Sigmoid colon (tissue), 7 donors: ENCODE measurements at places on chromosomes 12 and 14.

- no peaks in the 10 kb centered on the region for H3K27me3 ChIP-seq
- H3K36me3 ChIP-seq: no peaks in the 10 kb centered on the region
Measured at GRCh38 chr12:27901959-27902358, 70.6 kb downstream of the PTHLH start.

DNA sequence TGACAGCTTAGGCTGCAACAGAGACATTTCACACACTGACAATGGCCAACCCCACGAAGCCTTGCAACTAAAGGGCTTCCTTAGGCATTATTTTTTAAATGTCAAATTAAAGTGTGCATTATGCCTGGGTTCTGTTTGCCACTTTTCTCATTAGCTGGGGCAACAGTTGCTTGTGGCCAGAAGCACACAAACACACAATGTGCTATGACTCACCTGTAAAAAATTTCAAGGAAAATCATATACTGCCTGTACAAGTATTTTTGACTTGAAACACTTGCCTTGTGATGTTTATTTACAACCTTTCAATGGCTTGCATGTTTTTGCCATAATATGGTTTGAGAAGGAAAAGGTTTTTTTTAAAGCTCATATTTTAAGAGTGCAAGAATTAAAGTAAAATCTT lies 1.9 kb downstream of the NTN4 start:
- H3K4me3 ChIP-seq: no peak overlapping the region
- no peak overlapping the region for H3K27ac ChIP-seq
- no peaks in the 10 kb centered on the region for H3K27me3 ChIP-seq
- H3K4me1 ChIP-seq: peaks cover 17% of the 10 kb centered on the region
- DNase-seq: no peak

DNA sequence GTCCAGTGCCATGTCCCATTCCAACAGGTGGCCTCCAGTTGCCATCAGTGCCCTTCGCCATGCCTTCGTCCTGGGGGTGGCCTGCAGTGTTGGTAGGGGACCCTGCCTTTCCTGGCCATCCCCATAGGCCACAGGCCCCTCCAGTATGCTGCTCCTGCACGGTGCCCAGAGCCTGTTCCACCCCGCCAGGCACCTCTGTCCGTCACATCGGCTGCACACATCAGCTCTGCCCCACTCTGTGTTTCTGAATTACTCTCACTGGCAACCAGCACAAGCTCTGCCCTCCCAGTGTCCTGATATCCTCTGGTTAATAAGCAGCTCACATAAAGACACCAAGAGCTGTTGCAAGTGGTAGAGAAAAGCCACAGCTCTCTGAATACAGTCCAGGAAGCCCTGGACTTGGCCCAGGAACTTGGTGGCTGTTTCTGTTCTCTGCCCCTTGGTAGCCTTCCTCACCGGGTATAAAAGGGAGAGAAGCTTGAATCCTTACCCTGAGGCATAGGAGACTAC lies 31.3 kb upstream of the ATP2A2 start:
- H3K4me3 ChIP-seq: no peak overlapping the region
- H3K27ac ChIP-seq: peak overlapping the region; percentile 43
- peaks cover 36% of the 10 kb centered on the region for H3K4me1 ChIP-seq
- DNase-seq: no peak

DNA sequence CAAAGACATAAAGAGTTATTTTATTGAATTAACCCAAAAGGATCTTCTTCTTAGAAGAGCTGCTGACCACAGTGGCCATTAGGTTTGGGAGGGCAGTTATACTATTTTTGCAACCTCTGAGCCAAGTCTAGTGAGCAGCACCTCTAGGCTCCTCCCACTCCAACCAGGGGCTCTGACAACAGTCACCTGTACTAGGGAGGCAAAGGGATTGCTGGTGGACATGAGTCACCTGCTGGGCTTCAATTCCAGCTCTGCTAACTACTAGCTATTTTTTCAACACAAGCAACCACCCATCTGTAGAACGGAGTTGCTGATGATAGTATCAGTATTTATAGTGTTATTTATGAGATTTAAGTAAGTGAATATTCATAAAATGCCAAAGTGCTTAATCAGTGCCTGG lies 166.0 kb downstream of the KLHL28 start:
- H3K36me3 ChIP-seq: no peaks in the 10 kb centered on the region
- no peaks in the 10 kb centered on the region for H3K27me3 ChIP-seq
- H3K4me1 ChIP-seq: no peaks in the 10 kb centered on the region
- no peak overlapping the region for H3K27ac ChIP-seq

GRCh38 chr12:52310622-52311284 lies 10.4 kb downstream of the KRT83 start:
- H3K36me3 ChIP-seq: no peaks in the 10 kb centered on the region
- no peak overlapping the region for H3K27ac ChIP-seq
- peaks cover 3% of the 10 kb centered on the region for H3K27me3 ChIP-seq
- DNase-seq: no peak

DNA sequence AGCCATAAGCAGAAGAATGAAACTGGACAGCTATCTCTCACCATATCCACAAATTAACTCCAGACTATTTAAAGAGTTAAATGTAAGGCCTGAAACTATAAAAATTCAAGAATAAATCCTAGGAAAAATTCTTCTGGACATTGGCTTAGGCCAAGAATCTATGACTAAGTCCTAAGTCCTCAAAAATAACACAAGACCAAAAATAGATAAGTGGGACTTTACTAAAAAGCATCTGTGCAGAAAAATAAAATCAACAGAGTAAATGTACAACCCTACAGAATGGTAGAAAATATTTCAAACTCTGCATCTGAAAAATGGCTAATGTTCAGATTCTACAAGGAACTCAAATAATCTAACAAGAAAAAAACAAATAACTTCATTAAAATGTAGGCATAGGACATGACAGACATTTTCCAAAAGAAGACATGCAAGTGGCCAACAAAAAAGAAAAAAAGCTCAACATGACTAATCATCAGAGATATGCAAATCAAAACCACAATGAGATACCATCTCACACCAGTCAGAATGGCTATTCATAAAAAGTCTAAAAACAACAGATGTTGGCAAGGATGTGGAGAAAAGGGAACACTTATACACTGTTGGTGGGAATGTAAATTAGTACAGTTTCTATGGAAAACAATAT lies 61.0 kb upstream of the PPFIA2 start:
- H3K36me3 ChIP-seq: no peaks in the 10 kb centered on the region
- H3K27ac ChIP-seq: no peak overlapping the region
- H3K27me3 ChIP-seq: no peaks in the 10 kb centered on the region
- no peaks in the 10 kb centered on the region for H3K4me1 ChIP-seq
- no peak overlapping the region for H3K4me3 ChIP-seq
- DNase-seq: no peak

- DNase-seq: no peak
- no peak overlapping the region for H3K4me3 ChIP-seq
- no peaks in the 10 kb centered on the region for H3K36me3 ChIP-seq
- no peaks in the 10 kb centered on the region for H3K4me1 ChIP-seq
Measured at GRCh38 chr14:61406675-61407074, 85.3 kb downstream of the PRKCH start.

DNA sequence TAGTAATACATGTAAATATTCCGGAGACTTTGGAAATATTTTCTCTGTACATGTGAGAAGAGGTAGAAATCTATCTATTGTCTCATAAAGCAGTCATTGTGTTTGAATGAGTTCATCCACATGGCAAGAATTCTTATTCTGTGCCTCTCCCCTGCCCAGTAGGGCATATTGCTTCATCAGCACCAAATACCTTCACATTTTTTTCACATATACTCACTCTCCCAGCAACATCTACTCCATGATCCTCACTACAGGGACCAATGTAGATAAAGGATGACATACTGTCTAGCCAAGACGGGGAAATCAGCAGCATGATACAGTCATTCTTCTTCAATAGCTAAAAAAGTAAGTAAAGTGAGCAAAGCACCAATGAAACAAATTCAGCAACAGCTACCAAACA lies 1.3 kb upstream of the TAS2R14 start:
- H3K4me3 ChIP-seq: no peak overlapping the region
- no peaks in the 10 kb centered on the region for H3K36me3 ChIP-seq
- no peaks in the 10 kb centered on the region for H3K27me3 ChIP-seq
- no peak for DNase-seq

- H3K27me3 ChIP-seq: no peaks in the 10 kb centered on the region
- H3K4me1 ChIP-seq: no peaks in the 10 kb centered on the region
- no peak overlapping the region for H3K4me3 ChIP-seq
- DNase-seq: no peak
- H3K27ac ChIP-seq: peak overlapping the region; percentile 100
Measured at GRCh38 chr12:55711786-55712553, 3.9 kb upstream of the BLOC1S1 start.

DNA sequence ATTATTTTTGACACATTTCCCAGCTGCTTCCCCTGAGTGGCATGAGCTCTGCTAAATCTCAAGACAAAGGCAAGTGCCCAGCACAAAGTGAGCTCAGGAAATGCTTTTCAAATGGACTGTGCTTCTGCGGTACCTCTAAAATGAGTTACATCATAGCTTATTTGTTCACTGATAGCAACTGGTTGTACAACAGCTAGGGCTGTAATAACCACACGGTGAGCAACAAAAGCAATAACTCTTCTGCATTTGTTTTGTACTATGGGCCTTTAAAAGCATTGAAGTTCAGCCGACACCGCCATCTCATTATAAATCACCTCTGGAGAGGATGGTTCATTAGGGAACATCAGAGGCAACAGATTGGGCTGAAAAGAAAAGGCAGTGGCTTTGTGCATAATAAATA lies 475.0 kb downstream of the GLT1D1 start:
- DNase-seq: no peak
- no peak overlapping the region for H3K4me3 ChIP-seq
- H3K27me3 ChIP-seq: no peaks in the 10 kb centered on the region
- H3K36me3 ChIP-seq: no peaks in the 10 kb centered on the region

- H3K27ac ChIP-seq: no peak overlapping the region
- no peak overlapping the region for H3K4me3 ChIP-seq
- no peaks in the 10 kb centered on the region for H3K27me3 ChIP-seq
- H3K36me3 ChIP-seq: peaks cover 6% of the 10 kb centered on the region
- no peak for DNase-seq
Measured at GRCh38 chr12:14387219-14387871, 21.9 kb downstream of the ATF7IP start.

DNA sequence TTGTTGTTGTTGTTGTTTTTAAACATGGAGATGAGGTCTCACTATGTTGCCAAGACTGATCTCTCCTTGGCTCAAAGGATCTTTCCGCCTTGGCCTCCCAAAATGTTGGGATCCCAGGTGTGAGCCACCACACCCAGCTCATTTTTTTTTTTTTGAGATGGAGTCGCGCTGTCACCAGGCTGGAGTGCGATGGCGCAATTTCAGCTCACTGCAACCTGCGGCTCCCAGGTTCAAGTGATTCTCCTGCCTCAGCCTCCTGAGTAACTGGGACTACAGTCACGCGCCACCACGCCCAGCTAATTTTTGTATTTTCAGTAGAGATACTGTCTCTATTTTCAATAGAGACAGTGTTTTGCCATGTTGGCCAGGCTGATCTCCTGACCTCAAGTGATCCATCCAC lies 4.9 kb upstream of the CLIP1 start:
- peak; percentile 28 for DNase-seq
- peaks cover 10% of the 10 kb centered on the region for H3K4me1 ChIP-seq
- no peak overlapping the region for H3K27ac ChIP-seq

GRCh38 chr12:129938089-129938488 lies 34.3 kb upstream of the TMEM132D start:
- no peaks in the 10 kb centered on the region for H3K27me3 ChIP-seq
- no peaks in the 10 kb centered on the region for H3K36me3 ChIP-seq
- DNase-seq: no peak
- H3K27ac ChIP-seq: no peak overlapping the region

- H3K4me1 ChIP-seq: no peaks in the 10 kb centered on the region
- DNase-seq: no peak
- H3K27me3 ChIP-seq: no peaks in the 10 kb centered on the region
- H3K27ac ChIP-seq: no peak overlapping the region
Measured at GRCh38 chr14:44653641-44654040, 146.6 kb upstream of the FSCB start.

DNA sequence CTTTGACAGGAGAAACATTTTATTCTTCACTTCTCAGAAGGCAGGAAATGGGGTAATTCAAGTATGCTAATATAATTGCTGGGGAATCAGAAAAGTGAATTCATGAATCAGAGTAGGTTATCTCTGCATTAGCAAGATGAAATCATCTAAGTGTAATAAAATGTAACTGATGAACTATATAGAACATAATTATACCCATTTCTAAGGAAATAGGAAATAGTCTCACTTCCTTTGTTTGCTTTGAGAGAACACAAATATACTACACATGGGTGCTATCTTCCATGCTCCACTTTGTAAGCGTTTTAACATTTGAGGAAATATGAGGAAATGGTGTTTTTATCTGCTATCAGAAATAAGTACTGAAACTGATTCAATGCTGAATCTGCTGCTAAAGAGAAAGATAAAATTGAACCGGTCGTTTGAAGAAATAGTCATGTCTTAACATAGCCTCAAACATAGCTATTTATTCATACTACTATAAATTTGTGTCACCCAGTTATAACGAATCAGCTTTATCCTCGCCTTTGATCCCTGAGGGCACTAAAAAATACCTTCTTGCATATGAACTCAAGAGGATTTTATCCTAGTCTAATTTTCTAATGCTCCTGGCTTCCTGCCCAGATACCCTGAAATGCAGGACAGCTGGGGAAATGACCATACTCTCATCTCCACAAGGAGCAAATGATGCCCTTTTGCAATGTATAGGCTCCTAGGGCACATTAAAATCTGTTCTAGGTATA lies 696.0 kb downstream of the C12orf50 start:
- H3K4me3 ChIP-seq: no peak overlapping the region
- no peak overlapping the region for H3K27ac ChIP-seq
- H3K27me3 ChIP-seq: no peaks in the 10 kb centered on the region
- no peaks in the 10 kb centered on the region for H3K36me3 ChIP-seq
- no peaks in the 10 kb centered on the region for H3K4me1 ChIP-seq

GRCh38 chr14:98705871-98706300 lies 566.1 kb downstream of the BCL11B start:
- no peaks in the 10 kb centered on the region for H3K36me3 ChIP-seq
- no peak overlapping the region for H3K27ac ChIP-seq
- no peak for DNase-seq

- no peaks in the 10 kb centered on the region for H3K4me1 ChIP-seq
- peaks cover 17% of the 10 kb centered on the region for H3K36me3 ChIP-seq
- no peak overlapping the region for H3K27ac ChIP-seq
- H3K4me3 ChIP-seq: no peak overlapping the region
- no peak for DNase-seq
- no peaks in the 10 kb centered on the region for H3K27me3 ChIP-seq
Measured at GRCh38 chr12:56661560-56661959, 15.8 kb upstream of the ATP5F1B start.

- H3K27ac ChIP-seq: no peak overlapping the region
- H3K4me1 ChIP-seq: no peaks in the 10 kb centered on the region
- peak; percentile 33 for DNase-seq
- H3K27me3 ChIP-seq: no peaks in the 10 kb centered on the region
- H3K4me3 ChIP-seq: no peak overlapping the region
Measured at GRCh38 chr14:100524233-100524932, 62.8 kb downstream of the BEGAIN start.
